ENCODE measurements at places on chromosomes 6 and 20.

DNA sequence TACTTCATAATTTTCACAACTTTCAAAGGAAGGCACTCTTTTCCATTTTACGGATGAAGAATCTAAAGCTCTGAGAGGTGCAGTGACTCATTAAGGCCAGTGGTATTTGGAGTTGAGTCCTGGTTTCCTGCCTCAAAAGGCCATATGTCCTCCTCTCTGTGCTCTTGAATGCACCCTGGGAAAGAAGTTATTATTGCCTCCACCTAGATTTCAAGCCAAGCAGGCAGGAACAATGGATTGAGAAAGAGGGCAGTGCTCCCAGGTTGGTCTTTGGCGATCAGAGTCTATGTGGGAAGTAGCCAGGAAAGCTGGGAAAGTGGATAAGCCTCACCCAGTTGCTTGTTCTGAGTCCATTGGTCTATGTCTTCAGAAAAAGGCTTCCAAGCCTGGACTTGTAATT is 165.0 kb downstream of the MAFB start:
- no peak for DNase-seq

GRCh38 chr6:141866731-141867497 is 265.8 kb upstream of the GJE1 start:
- DNase-seq = no peak

DNA sequence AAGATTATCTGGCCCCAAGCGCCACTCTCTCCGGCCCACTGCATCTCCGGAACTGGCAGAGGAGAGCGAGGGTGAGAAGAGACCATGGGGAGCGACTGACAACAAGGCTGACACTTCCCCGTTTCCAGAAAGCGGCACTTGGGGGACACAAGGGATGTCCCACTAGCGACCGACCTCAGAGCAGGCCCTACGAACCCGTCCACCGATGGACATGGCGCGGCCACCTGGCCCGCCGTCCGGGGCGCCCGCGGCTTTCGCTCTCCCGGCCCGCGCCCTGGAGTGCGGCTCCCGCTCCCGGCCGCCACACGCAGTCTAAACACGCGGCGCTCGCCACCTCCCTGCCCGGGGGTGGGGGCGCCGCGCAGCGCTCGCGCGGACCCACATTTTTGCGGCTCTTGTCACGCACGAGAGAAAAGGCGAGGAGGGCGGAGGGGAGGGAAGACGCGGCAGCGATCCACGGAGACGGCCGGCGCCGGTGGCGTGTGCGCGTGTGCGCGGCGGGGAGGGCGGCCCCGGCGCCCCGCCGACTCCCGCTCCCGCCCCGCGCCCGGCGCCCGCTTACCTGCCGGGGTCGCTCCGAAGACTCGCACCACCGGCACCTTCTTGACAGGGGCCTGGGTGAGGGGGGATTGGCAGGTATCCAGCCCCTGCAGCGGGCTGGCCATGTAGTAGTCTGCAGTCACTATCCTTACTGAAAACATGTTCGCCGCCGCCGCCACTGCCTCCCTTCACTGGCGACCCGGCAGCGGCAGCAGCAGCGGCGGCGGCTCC is 645 bp downstream of the REV3L start:
- peak; percentile 33 for DNase-seq

- DNase-seq = no peak
Measured at GRCh38 chr20:58224974-58225373, 3.5 kb downstream of the ANKRD60 start.

DNA sequence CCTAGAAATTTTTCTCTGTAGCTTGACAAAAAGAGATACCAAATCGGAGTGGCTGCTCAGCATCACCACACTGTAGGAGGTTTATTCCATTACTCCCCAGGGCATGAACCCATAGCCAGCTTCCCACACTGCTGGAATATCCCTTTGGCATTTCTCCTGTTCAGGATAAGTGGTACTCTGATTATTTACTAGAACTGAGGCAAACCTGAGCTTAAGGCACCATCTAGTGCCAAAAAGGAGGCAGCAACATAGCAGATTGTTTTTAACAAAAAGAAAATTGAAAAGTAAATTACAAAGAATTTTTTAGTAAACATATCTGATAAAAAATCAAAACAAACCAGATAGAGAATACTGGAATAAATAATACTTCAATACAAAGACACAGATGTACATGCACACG is 181.7 kb downstream of the WDR27 start:
- no peak for DNase-seq

DNA sequence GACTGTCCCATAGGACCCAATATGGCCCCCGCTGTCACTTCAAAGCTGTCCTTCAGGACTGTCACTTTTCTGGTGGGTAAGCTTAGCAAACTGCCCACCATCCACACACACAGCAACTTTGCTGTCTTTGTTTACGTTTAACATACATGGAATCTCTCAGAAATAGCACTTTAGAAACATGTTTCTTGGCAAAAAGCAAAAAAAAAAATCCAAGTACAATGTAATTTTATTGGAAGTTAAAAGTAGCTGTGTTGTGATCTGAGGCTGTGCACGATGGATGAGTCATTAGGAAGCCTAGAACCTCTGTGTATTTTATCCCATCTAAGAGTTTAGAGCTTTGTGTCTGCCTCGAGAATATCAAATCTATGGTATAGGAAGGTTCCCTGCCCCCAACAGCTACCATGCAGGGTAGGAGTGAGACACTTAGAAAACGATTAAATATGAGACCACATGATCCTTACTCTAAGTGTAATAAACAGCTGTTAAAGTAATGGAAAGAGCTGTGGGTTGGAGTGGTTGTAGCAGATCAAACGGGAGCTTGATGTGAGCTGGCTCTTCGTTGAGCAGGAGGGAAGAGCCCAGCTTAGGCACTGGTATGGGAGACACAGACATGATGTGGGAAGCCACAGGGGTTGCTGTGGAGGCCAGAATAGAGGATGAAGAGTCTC is 119.5 kb downstream of the PLEKHG1 start:
- no peak for DNase-seq

GRCh38 chr6:118736440-118736839 is 85.0 kb upstream of the CEP85L start:
- no peak for DNase-seq

GRCh38 chr20:10806539-10806938 is 132.7 kb upstream of the JAG1 start:
- DNase-seq = no peak

DNA sequence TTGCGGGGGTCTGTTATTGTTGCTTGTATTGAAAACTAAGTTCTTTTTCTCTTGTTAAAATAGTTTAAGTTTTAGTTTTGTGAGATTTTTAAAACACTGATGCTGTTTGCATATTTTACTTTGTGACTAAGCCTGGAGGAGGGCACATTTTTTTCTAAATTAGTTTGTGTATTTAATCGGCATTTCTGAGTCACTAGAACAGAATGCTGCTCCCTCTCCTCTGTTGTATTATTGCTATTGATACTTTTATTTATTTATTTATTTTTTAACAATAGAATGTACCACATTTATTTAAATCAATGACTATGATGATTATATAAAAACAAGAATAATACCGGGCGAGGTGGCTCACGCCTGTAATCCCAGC is 5.1 kb upstream of the FAM50B start:
- DNase-seq = no peak

GRCh38 chr6:154229786-154230185 is 126.8 kb downstream of the IPCEF1 start:
- no peak for DNase-seq

- no peak for DNase-seq
Measured at GRCh38 chr6:142833798-142834197, 111.2 kb downstream of the HIVEP2 start.

DNA sequence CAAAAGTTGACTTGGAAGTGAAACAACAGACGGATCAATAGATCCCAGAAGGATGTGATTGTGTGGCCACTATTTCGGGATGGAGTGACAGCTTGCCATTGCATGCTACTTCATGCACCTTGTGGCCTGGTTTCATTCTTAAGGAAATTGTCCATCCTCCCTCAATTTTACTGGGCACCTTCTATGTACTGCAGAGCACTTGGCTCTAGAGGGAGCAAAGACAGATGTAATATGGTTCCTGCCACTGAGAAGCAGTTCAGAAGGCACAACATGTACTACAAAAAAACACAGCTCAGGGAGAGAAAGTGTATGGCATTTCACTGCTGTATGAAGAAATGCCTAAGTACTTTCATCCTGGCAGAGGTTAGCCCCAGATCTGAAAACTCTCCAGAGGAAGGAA is 91.9 kb downstream of the FOXA2 start:
- DNase-seq = no peak

DNA sequence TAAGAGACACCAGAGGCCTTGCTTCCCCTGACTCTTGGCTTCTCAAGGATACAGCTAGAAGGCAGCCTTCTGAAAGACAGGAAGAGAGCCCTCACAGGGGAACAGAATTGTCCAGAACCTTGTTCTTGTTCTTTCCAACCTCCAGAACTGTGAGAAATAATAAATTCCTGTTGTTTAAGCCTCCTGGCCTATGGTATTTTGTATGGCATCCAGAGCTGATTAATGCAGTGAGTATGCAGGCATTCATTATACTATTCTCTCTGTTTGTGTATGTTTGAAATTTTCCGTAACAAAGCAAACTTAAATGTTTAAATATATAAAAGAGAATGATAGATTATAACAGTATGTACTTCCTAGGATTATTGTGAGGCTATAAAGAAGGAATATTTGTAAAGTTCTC is 903.4 kb upstream of the FLRT3 start:
- DNase-seq = no peak

GRCh38 chr6:14721103-14721758 is 524.6 kb upstream of the JARID2 start:
- peak; percentile 6 for DNase-seq

DNA sequence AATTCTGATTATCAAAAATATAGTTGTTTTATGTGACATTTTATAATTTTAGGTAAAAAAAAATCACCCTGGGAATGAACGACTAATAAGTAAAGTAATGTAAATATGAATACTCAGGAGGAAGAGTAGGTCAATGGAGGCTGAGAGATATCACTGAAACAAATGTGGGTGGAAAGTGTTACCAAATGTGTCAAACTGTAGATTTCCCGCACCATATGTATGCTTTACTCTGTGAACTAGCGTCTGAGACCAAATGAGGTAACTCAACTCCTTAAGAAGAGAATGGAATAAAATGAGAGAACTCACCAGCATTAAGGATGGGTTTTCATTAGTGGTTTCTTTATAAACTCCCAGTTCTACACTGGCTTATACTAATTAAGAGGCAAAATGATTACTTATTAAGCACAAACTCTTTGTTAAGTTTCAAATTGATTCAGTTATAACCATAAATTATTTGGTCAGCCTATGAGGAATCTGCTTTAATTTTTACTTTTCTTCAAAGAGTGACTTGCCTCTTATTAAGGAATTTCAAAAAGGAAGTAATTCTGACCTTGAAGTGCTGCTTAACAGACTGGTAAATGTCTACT is 784.7 kb upstream of the GJE1 start:
- DNase-seq = no peak

- no peak for DNase-seq
Measured at GRCh38 chr6:16764188-16764950, 3.1 kb upstream of the ATXN1 start.

- no peak for DNase-seq
Measured at GRCh38 chr20:1209447-1210387, 6.5 kb downstream of the C20orf202 start.

GRCh38 chr20:23492292-23492691 is 1.4 kb downstream of the CST8 start:
- DNase-seq = no peak

DNA sequence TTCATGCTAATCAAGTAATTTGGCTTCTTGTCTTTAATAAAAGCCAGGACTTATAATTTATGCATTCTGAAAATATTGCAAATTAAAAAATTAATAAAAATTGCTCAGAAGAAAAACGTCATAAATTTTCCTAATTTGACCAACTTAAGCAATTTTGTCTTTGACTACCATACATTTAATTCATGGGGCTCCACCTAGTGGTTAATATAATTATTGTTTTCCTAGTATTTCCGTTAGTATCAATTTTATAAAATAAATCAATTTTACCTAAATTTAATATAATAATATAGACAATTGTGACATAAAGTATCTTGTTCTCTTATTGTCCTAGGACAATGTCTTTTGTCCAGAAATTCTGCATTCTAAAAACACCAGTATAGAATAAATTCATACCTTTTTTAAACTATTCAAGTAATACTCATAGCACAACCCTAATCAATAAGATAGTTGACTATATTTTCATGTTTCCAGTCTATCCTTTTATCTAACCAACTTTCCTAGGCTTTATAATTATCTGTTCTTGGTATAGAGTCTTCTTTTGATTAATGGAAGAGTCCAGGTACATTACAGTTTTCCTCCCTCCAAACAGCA is 319.9 kb downstream of the TRDN start:
- no peak for DNase-seq

- DNase-seq = no peak
Measured at GRCh38 chr6:11738234-11738633, 40.4 kb downstream of the ADTRP start.

- DNase-seq = no peak
Measured at GRCh38 chr6:19160081-19160730, 677.0 kb upstream of the ID4 start.

DNA sequence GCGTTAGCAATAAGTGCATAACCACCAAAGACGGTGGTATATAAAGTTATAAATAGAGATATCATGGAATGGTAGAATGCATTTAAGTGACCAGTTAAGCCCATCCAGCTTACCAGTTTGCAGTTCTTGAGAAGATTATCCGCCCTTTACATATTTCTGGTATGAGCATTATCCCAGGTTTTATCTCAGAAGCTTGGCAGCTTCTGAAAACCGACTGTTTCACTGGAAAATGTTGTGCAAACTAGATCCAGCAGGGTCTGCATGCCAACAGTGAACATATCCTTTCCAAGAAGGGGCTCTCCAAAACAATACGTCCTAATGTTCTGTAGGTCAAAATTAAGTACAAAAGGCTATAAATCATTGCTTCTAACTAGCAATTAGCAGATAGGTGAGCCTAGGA is 29.5 kb upstream of the SHLD1 start:
- DNase-seq = no peak

DNA sequence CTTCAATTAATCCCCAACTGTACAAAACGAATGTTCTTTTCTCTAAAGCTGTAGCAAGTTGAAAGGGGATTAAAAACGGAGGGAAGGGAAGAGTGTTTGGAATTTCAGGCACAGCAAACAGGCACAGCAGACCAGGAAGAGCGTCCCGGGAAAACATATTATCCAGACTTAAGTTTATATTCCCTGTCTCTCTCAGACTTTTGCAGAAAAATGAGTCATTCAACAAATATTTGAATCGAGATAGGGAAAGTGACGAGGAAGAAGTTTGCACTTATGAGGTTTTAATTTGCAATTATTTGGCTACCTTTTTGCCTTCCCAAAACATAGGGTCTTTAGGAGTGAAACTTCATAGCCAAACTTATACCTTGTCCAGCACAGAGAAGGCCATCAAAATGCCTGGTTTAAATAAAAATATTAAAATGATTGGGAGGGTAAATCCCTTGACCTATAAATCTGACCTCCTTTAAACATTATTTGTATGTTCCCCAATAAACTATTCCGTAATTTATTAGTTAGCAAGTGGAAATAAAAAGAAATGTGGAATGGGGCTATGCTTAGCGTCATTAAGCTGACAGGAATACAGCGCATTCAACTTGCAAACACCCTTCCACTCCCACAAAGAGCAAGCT is 16.0 kb downstream of the HFE start:
- DNase-seq = no peak

- no peak for DNase-seq
Measured at GRCh38 chr6:36825994-36826393, 13.2 kb downstream of the CPNE5 start.

Data from HuH-7 (cell line).